Aortic smooth muscle cell (primary cell): ENCODE measurements at places on chromosomes 4 and X. TPM values are rescaled to one million over a fixed set of nuclear protein-coding genes. Genes with fewer than 3 reads are reported as not detected.

The HSD17B13 gene
- total RNA-seq: under 0.01 and 0.06 TPM in 2 replicates

The RBMXL3 gene
- not detected in 2 replicates for total RNA-seq

The KCNE5 gene
- total RNA-seq: 0.25 and 0.40 TPM in 2 replicates

The CITED1 gene
- 0.13 TPM in 1 of 2 replicates, not detected in the other for total RNA-seq

The HTRA3 gene
- 1.8 and 6.1 TPM in 2 replicates for total RNA-seq

The MFAP3L gene
- total RNA-seq: 0.44 and 0.79 TPM in 2 replicates
